ENCODE measurements at places on chromosomes 7 and 10. TPM values are rescaled to one million over a fixed set of nuclear protein-coding genes. Genes with fewer than 3 reads are reported as not detected.

Gene C10orf67
- 3.0 TPM for total RNA-seq

Gene ITPRID1
- total RNA-seq: 2.3 TPM

Gene CPA2
- 2.4 TPM for total RNA-seq

Gene PDK4
- 29.6 TPM for total RNA-seq

Gene ATXN7L1
- 35.9 TPM for total RNA-seq

Gene TDRD1
- total RNA-seq: 32.3 TPM

DNA sequence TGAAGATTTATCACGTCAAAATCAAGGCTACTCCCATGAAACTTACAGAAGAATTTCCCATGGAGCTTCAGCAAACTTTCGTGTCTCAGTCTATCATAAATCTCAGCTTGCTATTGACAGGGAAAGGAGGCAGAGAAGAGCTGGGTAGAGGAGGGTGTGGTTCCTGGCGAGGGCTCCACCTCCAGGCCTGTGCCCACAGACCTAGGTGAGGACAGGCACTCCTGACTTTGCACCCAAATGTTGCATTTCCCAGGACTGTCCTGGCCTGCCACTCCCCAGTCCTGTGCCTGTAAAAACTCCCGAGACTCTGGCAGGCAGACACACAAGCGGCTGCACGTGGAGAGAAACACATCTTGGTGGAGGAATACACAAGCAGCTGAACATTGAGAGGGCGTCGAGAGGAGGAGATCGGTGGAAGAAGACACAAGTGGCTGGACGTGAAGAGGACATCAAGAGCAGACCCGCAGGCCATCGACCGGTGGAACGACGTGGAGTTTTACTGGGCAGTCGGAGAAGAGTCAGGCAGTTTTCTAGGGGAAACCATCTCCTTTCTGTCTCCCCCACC is 145.1 kb downstream of the CTNNA3 start:
- no peak for DNase-seq

- peak; percentile 21 for DNase-seq
Measured at GRCh38 chr7:28490831-28491230, 78.5 kb downstream of the CREB5 start.

- DNase-seq: peak; percentile 36
Measured at GRCh38 chr7:18494821-18495408, 634 bp upstream of the HDAC9 start.

DNA sequence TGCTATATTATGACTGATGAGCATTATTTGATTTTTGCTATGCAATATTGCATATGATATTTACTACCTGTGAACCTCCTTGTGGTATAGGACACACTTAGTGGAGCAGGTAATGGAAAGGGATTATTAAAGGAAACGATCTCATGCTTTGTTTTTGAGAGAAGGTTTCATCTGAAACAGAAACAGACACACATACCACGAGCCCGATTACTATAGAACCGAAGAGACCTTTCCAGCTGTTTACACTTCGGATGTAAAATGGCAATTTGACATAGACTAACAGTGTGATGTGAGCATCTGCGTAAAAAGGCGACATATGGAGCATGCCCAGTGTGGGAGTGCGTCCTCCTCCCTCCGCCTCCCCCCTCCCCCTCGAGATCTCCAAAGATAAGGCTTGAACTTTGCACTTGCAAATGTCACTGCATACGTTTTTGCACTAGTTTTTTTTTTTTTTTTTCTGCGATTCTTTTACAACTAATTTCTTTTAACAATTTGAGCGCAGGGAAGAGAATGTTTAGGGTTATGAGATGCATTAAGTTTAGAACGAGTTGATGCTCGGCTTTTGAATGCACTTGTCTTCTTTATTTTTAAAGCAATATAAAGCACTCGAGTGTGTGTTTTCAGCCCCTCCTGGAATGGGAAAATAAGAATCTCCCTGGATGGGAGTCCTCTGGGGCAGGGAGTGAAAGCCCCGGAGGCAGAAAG is 251.0 kb downstream of the NSUN6 start:
- DNase-seq: no peak

GRCh38 chr7:20395511-20395910 is 64.8 kb downstream of the ITGB8 start:
- no peak for DNase-seq

DNA sequence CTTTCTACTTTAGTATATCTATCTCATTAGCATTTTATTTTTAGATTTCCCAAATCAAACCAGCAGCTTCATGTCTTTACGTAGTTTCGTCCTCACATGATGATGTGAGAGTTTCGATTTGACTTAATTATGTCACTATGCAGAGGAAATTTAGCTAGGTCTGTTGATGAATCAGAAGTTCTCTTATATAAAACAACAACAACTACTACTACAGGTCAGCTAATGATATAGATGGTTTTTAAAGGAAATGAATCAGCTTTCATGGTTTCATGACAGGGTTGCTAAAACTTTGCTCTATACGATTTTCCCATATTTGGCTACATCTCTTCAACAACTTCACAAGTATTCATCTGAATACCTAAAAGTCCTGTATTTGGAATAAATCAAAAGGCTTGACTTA is 28.6 kb downstream of the JAZF1 start:
- DNase-seq: no peak

- no peak for DNase-seq
Measured at GRCh38 chr10:91378061-91378460, 32.1 kb upstream of the HECTD2 start.

GRCh38 chr10:105183536-105183935 is 542.4 kb downstream of the SORCS3 start:
- no peak for DNase-seq

DNA sequence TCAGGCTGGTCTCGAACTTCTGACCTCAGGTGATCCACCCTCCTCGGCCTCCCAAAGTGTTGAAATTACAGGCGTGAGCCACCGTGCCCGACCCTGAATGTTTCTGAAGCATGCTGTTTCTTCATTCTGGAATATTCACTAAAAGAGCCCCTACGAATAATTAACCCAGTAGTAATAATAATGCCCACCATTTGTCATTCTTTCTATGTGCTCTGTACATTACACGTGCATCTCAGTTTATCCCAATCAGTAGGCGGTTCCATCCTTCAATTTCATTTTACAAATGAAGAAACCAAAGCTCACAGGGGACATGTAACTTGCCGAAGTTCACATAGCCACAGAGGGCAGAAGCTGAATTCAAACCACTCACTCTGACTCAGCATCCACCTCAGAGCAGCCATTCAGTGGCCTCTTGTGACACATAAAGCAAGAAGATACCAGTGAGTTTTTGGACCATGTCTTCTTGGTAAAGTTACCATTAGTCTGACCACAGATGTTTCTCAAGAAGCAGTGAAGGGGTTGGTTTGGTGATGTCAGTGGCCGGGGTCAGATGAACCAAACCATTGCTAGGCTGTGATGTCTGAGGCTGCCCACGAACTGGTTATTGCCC is 71.9 kb upstream of the DUSP5 start:
- no peak for DNase-seq

- no peak for DNase-seq
Measured at GRCh38 chr10:77504873-77505257, 132.7 kb downstream of the KCNMA1 start.

DNA sequence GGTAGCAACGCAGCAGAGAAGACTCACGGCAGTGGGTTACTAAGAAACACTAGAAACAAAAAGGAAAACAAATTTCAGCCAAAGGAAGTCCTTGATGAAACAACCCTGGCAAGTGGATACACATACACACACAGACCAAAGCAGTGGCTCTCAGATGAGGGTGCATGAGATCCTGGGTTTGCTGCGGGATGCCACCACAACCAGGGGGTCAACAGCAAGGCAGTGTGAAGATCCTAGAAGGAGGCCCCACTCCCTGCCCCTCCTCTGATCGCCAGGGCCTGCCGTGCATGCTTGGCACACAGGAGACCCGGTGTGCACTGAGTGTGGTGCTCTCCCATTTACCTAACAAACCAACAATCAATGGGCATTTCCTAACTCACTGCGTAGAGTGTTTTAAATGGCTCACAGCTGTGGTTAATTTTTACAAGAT is 252.3 kb upstream of the KLF14 start:
- no peak for DNase-seq

- peak; percentile 71 for DNase-seq
Measured at GRCh38 chr7:136405931-136406777, 429.0 kb upstream of the MTPN start.

DNA sequence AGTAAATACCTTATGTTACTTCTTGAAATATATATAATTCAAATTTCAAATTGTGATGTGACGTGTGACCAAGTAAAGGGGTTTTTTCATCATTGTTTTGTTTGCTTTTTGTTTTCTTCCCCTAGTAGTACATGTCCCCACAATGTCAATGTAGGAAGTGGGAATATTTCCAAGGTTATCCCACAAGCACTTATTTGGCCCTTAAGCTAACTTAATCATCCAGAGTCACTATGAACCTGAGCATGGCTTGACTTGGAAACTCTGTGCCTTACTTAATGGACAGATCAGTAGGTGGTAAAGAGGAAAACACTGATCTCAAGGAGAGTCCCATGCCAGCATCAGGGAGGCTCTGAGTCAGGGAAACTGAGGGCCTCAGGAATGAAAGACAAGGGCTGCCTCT is 569.3 kb upstream of the IGFBP3 start:
- DNase-seq: no peak

DNA sequence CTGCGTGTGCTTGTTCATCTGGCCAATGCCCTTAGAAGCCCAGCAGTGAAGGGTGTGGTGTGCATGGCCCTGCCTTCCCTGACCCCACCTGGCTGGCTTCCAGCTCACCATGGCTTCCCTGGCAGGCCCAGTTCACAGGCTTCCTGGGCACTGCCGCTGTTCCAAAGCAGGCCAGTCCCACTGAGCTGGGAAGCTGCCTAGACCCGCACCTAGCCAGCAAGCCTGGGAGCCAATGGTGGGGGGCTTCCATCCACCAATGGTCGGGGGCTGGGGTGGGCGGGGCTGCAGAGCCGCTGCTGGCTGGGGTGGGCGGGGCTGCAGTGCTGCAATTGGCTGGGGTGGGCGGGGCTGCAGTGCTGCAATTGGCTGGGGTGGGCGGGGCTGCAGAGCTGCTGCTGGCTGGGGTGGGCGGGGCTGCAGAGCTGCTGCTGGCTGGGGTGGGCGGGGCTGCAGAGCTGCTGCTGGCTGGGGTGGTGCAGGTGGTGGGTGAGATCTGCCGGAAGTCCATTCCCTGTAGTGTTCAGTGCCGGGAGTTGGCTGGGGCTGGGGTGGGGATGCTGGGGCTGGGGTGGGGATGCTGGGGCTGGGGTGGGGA is 12.4 kb downstream of the CALY start:
- peak; percentile 87 for DNase-seq

GRCh38 chr10:114967071-114967470 is 29.1 kb downstream of the TRUB1 start:
- DNase-seq: no peak

DNA sequence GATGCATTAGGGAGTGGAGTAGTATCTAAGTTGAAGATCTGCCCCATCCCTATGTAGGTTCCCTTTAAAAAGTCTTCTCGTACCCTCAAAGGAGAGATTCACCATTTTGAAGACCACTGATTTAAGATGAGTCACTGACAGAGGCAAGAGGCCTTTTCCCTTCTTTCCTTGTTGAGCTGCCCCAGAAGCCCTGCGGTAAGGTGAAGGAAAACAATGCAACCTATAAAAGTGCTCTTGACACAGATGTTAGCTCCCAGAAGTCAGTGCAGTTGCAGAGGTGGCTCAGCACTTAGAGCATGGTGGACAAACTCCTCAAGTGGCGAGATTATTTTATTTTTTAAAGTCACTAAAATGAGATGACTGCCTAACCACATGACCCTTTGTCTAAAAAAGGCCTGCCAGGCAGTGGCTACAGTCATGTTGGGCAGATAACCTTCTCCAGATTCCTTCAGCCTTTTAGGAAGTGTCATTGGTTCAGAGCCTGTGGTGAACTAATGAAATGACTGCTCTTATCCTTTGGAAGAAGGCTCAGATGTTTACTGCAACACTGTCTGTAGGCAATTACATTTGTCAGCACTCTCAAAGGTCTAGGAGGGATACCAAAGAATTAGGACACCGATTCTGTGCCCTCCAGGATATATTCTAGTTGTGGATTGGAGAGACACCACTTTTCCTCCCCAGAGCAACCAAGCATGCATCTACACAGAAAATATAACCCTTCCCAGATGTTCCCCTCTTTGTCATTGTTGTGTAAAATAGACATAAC is 88.7 kb downstream of the ARID5B start:
- DNase-seq: no peak

- DNase-seq: no peak
Measured at GRCh38 chr7:121456015-121456414, 59.9 kb upstream of the FAM3C start.

GRCh38 chr7:64863969-64864368 is 39.1 kb upstream of the ZNF273 start:
- no peak for DNase-seq

DNA sequence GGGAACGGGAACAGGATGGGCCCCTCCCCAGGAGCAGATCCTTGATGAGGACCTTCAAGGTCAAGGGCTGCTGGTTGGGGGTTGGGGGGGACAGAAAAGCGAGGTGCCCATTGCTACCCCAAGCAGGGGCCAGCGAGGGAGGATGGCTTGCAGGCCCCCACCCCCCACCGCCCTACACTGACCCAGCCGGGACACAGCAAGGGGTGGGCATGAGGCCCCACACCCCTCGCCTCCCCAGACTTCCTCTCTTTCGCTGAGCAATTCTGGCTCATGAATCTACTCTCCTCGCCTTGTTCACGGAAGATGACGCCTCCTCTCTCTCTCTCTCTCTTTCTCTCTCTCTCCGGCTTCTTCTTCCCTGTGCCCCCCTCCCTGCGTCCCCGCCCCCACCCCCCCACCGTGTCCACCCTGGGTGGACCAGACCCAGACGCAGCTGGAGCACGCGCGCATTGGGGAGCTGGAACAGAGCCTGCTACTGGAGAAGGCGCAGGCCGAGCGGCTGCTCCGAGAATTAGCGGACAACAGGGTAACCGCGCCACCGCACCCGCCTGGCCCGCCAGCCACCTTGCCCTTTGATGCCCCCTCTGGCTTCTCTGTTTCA is 81.1 kb upstream of the GTF2IRD1 start:
- peak; percentile 46 for DNase-seq

DNA sequence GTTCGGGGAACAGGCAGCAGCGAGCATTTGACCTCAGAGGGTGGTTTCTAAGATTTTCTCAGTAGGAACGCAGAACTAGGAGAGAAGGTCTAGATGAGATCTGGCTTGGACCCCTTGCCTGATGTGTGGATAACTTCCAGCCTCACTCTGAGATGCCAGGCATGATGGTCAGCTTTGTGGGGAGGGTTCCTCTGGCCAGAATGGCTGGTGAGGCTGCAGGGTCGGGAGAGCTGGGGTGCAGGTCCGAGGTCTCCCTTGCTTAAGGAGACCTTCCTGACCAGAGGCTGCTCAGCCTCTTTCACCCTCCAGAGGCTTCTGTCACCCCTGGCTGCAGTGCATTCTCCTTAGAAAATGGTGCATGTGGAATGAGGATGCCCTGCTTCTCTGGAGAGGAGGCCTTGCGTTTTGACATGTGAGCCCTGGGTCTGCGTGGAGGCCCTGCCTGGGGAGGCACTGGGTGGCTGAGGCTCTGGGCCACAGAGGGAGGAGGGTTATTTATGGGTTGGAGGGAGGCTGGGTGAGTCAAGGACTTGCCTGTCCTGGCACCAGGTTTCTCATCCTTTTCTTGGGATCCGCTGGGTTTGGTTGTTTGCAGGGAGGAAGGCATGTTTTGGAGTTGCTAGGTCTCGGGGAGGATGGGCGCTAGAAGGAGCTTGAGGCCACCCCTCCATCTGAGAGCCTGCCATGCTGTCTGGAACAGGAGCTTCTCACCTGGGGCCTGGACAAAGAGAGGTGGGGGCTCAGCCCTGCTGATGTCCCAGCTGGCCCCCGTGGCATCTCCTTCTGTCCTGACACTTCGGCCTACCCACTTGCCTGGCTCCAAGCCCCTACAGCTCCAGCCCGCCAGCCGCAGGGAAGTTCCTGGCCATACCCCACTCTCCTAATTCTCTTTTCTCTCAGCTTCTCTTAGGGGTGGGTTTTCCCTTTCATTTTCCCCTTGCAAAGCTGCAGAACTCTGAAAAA is 3.9 kb downstream of the FAM241B start:
- DNase-seq: peak; percentile 4

Measured in testis (tissue), 5 donors.